Smooth muscle cell of the brain vasculature (primary cell): ENCODE measurements at places on chromosomes 13 and 19.

- no peak for DNase-seq
Measured at GRCh38 chr13:32267836-32268439, 47.2 kb downstream of the ZAR1L start.

GRCh38 chr13:28707629-28708427 is 10.9 kb downstream of the SLC46A3 start:
- no peak for DNase-seq

- DNase-seq = no peak
Measured at GRCh38 chr13:22141716-22142115, 470.8 kb downstream of the FGF9 start.

GRCh38 chr19:44657211-44657921 is 13.7 kb downstream of the PVR start:
- no peak for DNase-seq

DNA sequence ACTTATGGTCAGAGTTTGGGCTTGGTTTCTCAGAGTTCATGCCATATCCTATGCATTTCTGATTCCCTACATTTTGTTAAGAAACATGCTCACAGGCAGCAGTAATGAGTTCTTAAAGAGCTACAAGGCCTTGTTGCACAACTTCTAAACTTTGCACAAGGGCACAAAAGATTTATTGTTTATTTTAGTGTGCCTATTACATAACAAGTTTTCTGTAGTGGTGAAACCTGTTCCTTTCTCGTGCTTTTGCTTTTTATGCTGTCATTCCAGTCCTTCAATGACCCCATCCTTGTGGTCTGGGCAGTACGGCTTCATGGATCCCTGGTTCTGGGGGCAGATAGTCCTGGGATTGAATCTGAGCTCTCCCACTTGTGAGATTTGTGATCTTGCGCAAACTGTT is 17.8 kb downstream of the ZNF507 start:
- no peak for DNase-seq
